ENCODE measurements at places on chromosomes 6 and 20.

- DNase-seq = no peak
Measured at GRCh38 chr6:125393449-125393858, 91.7 kb upstream of the HDDC2 start.

GRCh38 chr6:107550906-107551305, 61.0 kb downstream of the SOBP start:
- DNase-seq = no peak

DNA sequence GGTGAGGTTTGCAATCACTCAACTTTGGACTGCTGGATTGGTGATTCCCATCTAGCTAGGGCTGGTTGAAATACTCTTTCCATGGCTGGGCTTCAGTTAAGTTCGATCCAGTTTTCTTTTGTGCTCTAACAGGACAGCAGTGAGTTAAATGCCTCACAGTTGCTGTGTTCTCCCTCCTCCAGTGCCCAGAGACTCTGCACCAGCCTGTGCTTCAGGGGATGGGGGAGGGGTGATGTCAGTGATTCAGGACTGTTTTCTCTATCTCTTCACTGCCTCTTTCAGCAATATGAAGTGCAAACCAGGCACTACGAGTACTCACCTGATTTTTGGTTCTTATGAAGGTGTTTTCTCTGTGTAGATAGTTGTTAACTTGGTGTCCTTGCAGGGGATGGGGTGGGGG, 88.2 kb upstream of the FAM83B start:
- no peak for DNase-seq

DNA sequence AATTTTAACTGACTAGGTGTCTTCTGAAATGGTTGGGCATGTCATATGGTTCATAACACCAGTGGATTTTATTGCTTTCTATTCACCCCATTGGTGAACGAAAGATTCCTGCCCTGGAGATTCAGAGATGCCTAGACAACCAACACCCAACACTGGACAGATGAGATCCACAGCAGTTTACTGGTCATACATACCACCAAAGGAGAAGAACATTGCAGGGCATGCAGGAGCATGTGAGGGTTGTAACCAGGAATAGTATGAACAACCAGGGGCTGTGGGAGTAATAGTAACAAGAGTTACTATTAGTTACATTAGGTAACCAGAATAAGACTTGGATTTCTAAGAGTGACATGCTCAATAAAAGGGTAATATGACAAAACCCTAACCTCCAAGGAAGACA, 77.8 kb upstream of the FABP7 start:
- no peak for DNase-seq

- DNase-seq = no peak
Measured at GRCh38 chr20:40997116-40997515, 31.5 kb upstream of the TOP1 start.

DNA sequence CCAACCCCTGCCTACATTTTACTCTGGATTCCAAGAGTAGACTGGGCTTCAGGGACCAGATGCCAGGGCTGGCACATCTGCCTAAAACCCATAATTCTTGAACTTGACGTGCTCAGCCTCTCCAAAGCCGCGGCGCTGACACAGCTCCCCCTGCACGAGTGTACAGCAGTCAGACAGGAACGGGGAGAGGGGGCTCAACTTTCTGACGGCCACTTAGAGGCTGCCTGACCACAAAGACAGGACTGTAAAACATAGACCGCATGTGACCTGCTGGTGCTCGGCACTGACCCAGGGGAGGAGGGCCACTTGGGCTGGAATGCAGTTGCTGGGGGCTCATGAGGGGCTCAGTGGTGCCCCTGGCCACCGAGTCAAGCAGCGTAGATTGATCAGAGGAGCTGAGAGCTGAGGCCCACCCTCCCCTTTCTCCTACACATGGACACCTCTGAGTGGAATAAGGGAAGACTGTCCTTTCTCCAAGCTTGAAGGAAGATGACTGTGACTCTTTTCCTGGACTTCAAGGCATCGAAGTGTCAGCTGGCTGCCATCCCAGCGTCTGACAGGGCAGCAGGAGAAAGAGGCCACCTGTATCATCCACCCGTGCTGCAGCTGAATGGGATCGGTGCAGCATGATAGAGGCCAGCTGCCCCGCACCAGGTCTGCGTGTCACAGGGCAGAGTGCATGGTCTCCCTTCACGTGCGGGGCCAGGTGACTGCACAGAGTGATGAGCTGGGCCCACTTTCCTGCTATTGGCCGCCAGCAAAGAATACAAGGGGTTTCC, 171.3 kb upstream of the AGPAT4 start:
- DNase-seq = no peak

DNA sequence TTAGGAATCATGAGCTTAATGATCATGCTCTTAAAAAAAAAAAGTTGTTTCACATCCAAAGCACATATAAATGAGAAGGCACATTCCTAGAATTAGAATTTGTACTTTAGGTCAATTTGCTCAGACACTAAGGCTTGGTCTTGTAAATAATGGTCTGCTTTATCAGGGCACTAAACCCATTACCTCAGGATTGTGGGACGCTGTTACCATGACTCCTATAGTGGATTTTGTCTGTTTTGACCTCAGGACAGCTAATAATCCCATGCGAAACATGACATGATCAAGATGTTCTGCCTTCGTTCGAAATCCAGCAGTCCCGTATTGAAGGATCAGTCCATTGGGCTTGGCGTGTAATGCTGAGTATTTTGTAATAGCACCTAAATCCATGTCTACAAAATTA, 2.4 kb downstream of the PGM3 start:
- DNase-seq = no peak

DNA sequence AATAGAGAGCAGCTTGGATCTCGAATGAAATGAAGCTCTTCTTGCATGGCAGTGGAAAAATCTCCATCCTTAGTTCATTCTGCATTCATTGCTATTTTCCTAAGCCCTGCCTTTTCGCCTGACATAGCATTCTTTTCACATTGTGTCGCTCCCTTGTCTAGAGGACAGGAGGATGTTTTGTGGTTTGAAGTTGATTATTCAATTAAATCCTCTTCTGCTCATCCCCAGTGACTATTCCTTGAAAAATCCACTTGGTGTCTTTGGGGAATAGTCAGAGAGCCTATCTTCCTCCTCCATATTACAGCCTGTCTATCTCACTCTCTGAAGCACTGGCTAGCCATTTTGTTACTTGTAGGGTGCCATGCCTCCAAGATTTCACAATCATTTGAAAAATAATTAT, 161.2 kb downstream of the KLHL32 start:
- DNase-seq = no peak

DNA sequence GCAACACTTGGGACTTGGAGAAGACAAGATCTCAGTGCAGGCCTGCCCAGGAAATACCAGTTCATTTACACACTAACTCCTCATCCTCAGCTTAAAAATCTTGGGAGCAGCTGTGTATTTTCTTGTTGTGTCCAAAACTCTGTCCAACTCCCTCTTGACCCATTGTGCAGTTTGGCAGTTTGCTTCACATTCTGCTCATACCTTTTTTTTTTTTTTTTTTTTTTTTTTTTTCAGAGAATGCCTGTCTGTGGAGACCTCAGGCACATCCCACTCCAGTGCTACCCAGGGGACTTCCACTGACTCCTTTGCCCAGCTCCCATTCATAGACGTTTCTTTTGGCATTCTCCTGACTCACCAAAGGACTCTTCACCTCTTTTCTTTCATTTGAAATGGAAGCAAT, 265.8 kb upstream of the TCF21 start:
- no peak for DNase-seq

DNA sequence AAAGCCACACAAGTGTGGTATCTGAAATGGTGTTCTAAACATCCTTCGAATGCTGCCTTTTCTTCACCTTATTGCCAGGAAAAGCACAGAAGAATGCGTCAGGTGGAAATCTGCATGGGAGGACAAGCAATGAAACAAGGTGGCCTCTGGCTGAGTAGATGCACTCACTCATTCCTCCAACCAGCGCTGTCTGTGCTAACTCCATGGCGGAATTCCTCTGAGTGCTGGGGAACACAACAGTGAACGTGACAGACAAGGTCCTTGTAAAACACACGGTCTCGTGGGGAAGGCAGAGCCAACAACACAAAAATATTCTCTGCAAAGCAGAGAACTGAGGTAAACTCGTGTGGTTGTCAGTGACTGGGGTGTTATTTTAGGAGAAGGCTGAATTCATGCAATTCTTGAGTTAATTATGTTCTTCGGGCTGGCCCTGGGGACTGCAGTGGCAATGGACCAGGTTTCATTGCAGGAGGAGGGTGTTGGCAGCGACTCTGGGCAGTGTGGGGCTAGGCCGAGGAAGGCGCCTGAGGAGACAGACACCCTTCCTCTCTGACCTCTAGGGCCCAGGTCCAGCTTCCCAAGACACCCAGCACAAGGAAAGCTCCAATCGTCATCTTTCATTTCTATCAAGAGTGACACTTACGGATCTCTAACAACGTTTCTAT, 339.7 kb downstream of the PRKN start:
- DNase-seq = no peak

GRCh38 chr6:22026164-22026678, 270.6 kb downstream of the PRL start:
- no peak for DNase-seq

GRCh38 chr6:14569394-14569793, 451.8 kb downstream of the CD83 start:
- no peak for DNase-seq

GRCh38 chr6:7628909-7629308, 38.9 kb downstream of the SNRNP48 start:
- DNase-seq = no peak

DNA sequence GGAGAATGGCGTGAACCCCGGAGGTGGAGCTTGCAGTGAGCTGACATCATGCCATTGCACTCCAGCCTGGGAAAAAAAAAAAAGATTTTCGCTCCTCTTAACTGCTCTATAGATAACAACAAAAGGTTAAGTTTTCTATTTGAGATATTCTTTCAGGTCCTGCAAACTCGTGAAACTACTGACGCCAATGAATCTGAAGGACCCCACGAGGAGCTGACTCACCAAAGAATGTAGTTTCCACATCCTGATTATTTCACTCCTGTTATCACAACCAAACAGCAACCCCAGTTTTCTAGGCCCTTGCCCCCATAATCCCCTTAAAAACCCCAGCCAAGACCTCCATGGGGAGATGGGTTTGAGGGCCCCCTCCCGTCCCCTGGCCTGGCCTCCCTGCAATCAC, 58.7 kb downstream of the OTOR start:
- DNase-seq = no peak

DNA sequence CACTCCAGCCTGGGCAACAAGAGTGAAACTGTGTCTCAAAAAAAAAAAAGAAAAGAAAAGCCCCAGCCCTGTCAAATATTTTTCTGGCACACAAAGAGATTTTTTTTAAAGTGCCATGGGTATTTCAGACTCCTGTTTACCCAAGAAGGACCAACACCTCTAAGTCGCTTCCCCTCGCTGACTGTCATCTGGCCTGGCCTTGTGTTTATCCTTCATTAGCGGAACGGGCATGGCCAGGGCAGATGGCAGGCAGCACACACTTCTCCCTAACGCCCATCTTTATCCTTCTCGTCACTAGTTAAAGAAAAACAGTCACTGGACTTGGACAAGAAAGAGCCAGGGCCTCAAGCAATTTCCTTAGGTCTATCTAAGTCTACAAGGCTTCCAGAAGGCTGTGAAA, 7.3 kb upstream of the CBFA2T2 start:
- no peak for DNase-seq

GRCh38 chr6:28910901-28911690, 12.7 kb downstream of the TRIM27 start:
- DNase-seq = no peak

GRCh38 chr6:126926926-126927325, 191.5 kb upstream of the RSPO3 start:
- DNase-seq = no peak

DNA sequence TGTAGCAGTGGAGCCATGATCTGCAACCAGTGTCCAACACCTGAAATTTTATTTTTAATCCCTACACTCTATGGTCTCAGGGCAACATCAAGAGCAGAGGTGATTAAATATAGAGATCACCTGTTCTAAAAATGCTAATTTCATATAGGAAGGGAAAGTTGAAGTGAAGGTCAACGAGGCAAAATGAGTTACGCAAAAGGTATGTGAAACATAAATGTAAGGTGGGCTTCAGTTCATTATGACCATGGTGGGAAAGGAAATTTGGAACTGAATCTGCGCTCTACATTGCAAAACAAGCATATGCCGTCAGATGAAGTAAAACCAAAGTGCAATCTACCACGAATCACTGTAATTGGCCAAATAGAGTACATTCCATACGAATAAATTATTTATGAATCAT, 35.2 kb upstream of the STMND1 start:
- DNase-seq = no peak

DNA sequence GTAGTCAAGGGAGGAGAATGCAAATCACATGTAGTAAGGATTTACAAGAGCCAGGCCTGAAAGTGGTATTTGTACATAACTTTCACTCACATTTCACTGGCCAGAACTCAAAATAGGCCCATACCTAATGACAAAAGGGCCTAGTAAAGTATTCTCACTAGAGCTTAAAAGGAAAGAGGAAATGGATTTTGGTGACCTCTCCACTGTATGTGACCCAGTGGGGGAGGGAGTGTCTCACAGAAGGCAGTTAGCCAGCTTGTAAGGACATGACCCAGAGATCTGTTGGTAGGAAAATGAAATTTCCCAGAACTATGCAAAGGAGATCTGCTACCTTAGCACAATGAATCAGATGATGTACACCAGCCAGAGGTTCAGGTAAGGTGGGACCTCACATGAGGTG, 124.4 kb downstream of the PTPRT start:
- no peak for DNase-seq

DNA sequence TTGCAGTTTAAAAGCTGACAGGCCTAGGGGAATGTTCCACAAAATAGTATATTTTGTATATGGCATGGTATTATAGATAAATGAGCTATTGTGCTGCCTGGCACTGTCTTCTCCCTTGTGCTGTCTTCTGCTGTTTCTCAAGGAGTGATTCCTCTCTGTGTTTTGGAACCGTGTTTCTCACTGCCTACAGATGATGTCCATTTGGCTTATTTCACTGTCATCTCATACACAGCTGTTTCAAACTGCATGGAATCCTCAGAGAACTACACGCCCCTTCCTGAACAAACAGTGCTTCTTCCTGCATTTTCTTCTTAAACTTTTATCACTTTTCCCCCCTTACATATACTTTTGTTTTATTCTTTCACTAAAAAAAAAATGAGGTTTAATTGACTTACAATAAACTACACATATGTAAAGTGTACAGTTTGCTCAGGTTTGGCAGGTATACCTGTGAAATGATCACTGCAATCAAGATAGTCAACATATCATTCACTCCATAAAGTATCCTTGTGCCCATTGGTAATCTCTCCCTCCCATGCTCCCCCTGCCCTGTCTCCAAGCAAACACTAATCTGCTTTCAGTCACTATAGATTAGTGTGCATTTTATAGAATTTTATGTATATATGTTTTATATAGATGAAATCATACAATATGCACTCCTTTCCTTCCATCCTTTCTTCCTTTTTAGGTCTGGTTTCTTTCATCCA, 43.0 kb downstream of the CBFA2T2 start:
- DNase-seq = no peak

All from lower leg skin (tissue), 4 donors.